ENCODE measurements at places on chromosomes 1 and 21.

DNA sequence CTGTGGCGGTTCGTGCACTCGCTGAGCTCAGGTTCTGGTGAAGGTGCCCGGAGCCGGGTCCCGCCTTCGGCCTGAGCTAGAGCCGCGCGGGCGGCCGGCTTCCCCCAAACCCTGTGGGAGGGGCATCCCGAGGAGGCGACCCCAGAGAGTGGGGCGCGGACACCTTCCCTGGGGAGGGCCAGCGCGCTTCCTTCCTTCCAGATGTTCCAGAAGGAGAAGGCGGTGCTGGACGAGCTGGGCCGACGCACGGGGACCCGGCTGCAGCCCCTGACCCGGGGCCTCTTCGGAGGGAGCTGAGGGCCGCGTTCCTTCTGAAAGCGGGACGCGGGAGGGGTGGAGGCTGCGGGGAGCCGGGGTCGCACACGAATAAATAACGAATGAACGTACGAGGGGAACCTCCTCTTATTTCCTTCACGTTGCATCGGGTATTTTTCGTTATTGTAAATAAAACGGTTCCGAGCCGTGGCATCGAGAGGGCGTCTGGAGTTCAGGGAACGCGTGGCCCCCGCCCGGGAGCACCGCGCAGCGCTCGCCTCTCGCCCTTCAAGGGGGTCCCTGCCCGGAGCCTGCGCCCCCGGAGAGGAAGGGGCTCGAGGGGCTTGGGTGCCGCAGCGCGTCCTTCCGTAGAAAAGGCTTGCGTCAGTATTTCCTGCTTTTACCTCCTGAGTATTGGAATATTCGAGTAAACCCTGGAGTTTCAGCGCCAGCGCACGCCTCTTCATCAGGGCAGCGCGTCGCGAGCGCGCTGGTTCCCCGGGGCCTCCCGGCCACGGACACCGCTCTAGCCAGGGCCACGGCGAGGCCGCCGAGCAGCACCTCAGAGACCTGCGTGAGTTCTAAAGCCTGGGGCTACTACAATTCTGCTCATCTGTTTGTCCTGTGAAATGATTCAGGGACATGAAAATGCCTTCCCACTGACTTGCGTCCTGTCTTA, 11.5 kb downstream of the YBEY start:
- no peak for DNase-seq

DNA sequence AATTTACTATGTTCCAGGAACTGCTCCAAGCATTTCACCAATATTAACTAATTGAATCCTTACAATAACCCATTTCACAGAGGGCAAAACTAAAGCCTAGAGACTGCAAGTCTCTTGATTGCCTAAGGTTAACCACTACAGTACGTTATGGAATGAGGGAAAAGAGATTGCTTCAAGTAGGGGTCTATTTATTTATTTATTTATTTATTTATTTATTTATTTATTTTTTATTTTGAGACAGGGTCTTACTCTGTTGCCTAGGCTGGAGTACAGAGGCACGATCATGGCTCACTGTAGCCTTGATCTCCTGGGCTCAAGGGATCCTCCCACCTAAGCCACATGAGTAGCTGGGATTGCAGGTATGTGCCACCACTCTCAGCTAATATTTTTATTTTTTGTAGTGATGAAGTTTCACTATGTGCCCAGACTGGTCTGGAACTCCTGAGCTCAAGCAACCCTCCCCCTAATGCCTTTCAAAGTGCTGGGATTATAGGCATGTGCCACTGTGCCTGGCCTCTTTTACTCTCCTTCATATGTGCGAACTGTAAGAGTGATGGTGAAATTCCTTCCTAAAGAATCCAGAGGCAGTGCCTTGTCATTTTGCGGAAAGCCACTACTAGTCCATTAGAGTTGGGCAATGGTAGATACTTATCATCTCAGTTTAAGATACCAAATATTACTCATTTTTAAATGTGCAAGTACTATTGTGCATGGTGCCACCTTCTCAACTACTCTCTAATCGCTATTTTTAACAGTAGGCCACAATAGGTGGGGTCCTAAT, 65.7 kb upstream of the CYP2J2 start:
- no peak for DNase-seq

- no peak for DNase-seq
Measured at GRCh38 chr1:111471012-111471411, 2.8 kb upstream of the C1orf162 start.

- DNase-seq = no peak
Measured at GRCh38 chr1:206979379-206980043, 9.3 kb upstream of the FCAMR start.

GRCh38 chr1:147611586-147611985, 58.7 kb downstream of the ACP6 start:
- DNase-seq = no peak

DNA sequence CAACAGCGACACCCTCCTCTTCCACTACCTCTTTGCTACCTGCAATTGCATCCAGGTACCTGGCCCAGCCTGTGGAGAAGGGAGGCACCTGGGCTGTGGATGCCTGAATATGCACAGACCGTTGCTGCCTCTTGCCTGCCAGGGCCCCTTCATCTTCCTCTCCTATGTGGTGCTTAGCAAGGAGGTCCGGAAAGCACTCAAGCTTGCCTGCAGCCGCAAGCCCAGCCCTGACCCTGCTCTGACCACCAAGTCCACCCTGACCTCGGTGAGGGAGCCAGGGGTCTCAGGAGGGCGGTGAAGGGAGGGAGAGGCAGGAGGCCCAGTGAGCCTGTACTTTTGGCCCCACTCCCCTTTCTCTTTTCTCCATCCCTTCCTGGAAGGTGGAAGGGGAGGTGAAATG, 11.5 kb downstream of the PSRC1 start:
- no peak for DNase-seq

- no peak for DNase-seq
Measured at GRCh38 chr1:60891281-60891680, 191.1 kb upstream of the NFIA start.

DNA sequence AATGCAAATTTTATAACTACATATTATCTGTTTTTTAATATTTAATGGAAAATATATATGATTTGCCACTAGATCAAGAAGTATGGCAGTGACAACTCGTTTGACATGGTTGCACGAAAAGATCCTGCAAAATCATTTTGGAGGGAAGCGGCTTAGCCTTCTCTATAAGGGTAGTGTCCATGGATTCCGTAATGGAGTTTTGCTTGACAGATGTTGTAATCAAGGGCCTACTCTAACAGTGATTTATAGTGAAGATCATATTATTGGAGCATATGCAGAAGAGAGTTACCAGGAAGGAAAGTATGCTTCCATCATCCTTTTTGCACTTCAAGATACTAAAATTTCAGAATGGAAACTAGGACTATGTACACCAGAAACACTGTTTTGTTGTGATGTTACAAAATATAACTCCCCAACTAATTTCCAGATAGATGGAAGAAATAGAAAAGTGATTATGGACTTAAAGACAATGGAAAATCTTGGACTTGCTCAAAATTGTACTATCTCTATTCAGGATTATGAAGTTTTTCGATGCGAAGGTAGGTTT, 556 bp downstream of the IFI44 start:
- DNase-seq = no peak

GRCh38 chr1:234874291-234875288, 254.0 kb downstream of the TOMM20 start:
- no peak for DNase-seq

Measured in stimulated activated CD8-positive, alpha-beta memory T cell treated with anti-CD3 and anti-CD28 coated beads, Interleukin-12 subunit alpha, Interleukin-12 subunit beta, amount 100 ng/mL, for 4 hours (primary cell).